SHP77 (cell line): ENCODE measurements at places on chromosomes 3 and 15.

DNA sequence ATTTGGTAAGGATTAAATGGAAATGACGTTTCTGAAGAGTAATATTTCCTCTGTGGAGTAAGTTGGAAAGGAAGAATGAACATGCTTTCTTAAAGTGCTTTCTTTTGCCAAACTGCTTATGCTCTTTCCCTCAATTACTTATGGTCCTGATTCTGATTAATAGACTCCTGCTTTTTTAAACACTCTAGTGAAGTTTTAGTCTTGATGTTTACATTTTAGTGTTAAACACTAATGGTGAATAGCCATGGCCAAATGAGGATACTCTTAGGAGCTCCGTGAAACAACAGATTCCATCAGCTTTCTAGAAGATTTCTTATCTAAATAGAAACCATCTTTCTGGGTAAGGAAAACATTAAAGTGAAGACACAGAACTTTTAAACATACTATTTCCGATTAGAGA is 117.6 kb downstream of the P3H2 start:
- no peak for DNase-seq

GRCh38 chr3:87949879-87950208 is 109.0 kb downstream of the CGGBP1 start:
- no peak for DNase-seq

DNA sequence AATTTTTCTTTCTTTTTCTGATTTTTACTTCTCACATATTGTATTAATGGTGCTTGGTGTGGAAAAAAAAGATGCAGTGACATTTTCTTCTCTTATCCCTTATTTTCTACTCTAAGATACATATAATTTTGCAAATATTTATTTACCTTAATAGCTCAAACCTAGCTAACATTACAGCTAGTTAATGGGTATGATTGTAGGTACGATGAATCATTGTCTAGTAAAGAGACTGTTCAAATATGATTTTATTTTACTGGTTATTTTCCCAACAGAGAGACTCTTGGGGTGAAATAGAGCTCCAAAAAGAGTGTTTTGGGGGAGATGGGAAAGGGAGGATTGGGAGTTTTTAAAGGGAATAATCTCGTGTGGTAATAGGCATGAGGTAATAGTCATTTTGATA is 206.0 kb downstream of the RBMS3 start:
- no peak for DNase-seq

DNA sequence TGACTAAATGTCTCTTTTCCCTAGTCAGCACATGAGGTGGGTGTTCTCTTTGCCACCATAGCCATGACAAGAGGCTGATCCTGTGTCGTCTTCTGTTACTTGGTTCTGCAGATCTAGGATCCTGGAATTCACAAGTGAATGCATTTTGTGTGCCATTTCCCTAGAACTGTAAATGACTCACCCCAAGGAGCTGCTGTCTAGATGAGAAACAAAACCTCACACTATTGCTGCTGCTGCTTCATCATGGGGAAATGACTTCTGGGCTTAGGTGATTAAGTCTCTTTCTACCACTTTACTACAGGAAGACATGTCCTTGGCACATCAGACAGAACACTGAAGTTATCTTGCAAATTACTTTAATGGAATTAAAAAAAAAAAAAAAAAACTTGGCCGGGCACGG is 54.9 kb downstream of the SLCO3A1 start:
- DNase-seq, result no peak

- no peak for DNase-seq
Observed at GRCh38 chr15:33083232-33084081, 111.1 kb downstream of the FMN1 start.

DNA sequence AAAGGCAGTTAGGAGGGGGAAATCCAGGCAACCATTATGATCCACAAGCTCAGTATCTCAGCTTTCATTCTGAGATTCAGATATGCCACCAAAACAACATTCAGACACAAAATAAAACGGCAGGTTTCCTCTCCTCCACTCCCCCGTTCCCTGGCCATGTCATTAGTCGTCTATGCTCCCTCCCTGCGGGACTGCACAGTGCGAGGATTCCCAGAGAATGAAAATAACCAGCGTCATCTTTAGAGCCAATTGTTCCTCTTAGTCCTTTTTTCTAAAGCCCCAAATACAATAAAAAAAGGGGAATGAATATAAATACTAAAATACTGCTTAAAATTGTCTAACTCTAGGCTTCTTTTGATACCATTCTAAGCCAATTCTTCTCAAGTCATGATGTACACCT is 7.8 kb upstream of the SLCO3A1 start:
- DNase-seq, result no peak

GRCh38 chr15:28917791-28918140 is 32.0 kb downstream of the APBA2 start:
- DNase-seq, result no peak

GRCh38 chr3:15319575-15319974 is 12.8 kb downstream of the SH3BP5 start:
- DNase-seq, result peak; percentile 57

- DNase-seq, result no peak
Observed at GRCh38 chr15:37289109-37289765, 188.9 kb upstream of the MEIS2 start.

GRCh38 chr3:193859195-193859594 is 266.2 kb downstream of the OPA1 start:
- DNase-seq, result no peak

DNA sequence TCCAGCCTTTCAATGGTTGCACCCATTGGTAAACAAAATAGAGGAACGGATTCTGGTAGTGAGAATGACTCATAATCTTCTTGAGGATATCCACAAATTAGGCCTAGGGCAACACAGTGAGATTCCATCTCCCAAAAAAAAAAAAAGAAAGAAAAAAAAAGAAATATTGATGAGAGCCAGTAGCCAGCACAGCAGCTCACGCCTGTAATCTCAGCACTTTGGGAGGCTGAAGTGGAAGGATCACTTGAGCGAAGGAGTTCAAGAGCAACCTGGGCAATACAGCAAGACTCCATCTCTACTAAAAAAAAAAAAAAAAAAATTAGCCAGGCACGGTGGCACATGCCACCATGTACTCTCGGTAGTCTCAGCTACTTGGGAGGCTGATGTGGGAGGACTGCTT is 51.9 kb downstream of the DENND4A start:
- no peak for DNase-seq

DNA sequence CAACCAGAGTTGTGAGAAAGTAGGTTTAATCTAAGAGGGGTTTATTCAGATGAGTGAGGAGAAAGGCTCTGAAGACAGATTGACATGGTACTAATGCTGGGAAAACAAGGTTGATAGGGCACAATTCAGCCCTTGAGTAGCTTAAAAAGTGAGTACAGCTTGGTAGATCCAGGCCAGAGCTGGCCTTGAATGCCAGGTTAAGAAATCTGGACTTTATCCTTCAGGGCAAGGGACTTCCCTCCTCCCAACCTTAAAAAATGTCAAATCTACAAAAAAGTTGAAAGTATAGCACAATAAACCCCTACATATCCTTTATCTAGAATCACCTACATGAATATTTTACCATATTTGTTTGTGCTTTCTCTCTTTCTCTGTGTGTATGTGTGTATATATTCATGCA is 7.9 kb downstream of the TM4SF18 start:
- DNase-seq, result no peak

- DNase-seq, result no peak
Observed at GRCh38 chr3:14110699-14111098, 14.0 kb downstream of the CHCHD4 start.

GRCh38 chr3:130389743-130390478 is 44.4 kb downstream of the COL6A5 start:
- DNase-seq, result no peak

DNA sequence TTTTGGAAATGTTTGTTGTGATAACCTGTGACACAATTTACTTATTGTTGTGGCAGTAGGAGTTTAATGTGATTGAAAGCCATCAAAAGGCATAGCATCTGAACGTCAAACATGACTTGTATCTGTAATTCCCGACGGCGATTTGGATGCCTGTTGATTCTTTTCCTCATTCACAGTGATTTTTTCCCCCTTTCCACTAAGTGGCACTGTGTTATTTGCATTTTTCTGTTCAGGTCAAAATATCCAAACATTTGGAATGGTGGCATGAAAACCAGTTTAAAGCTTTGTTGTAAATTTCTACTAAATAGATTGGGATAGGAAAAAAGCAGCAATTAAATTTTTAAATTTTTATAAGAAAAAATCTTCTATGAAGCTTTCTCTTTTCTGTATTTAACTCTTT is 259.9 kb upstream of the KCNH8 start:
- no peak for DNase-seq

GRCh38 chr3:125207507-125207906 is 5.0 kb downstream of the SLC12A8 start:
- DNase-seq, result no peak

DNA sequence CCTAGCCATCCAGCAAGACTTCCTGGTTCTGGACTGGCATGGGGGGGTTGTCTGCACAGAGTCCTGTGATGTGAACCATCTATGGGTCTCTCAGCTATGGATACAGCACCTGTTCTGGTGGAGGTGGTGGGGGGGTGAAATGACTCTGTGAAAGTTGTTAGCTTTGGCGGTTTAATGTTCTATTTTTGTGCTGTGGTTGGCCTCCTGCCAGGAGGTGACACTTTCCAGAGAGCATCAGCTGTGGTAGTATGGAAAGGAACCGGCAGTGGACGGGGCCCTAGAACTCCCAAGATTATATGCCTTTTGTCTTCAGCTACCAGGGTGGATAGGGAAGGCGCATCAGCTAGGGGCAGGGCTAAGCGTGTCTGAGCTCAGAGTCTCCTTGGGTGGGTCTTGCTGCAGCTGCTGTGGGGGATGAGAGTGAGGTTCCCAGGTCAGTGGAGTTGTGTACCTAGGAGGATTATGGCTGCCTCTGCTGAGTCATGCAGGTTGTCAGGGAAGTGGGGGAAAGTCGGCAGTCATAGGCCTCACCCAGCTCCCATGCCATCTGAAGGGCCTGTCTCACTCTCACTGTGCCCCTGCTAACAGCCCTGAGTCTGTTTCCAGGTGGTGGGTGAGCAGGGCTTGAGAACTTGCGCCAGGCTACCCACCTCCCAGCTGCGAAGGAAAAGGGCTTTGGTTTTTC is 7.1 kb upstream of the LARS2 start:
- DNase-seq, result peak; percentile 66

DNA sequence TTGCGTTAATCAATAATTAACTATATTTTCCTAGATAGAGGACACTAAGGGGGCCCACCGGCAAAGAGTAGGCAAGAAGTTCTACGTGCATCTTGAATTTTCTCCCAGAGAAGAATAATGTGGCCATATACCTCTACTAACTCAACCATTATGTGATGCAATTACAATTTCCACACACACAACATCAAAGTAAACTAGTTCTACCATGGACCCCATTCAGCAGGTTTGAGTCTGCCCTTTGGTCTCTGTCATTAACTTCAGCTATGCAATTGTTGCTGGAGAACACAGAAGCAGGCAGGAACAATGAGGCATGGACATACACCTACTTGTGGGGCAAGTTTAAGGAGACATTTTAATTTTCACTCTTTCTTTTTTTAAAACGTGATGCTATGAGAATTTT is 705.9 kb downstream of the PDCD6IP start:
- no peak for DNase-seq

- no peak for DNase-seq
Observed at GRCh38 chr3:185667574-185667973, 81.5 kb downstream of the SENP2 start.

DNA sequence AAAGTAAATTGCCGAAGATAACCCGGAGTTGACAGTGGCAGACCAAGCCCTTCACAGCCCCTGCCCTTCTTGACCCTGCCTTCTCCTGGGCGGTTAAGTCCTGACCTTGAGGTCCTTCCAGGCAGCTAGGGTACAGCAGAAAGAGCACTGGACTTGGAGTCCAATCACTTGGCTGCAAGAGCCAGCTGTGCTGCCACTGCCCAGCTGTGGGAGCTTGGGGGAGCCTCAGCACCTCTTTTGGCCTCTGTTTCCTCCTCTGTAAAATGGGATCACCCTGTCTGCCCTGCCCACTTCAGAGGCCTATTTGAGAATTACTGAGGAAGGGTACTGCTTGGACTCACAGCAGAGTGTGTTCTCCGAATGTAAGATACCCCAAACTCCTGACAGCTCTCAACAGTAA is 66.2 kb upstream of the SMAD6 start:
- DNase-seq, result no peak

GRCh38 chr3:11187681-11188080 is 33.4 kb downstream of the HRH1 start:
- no peak for DNase-seq

DNA sequence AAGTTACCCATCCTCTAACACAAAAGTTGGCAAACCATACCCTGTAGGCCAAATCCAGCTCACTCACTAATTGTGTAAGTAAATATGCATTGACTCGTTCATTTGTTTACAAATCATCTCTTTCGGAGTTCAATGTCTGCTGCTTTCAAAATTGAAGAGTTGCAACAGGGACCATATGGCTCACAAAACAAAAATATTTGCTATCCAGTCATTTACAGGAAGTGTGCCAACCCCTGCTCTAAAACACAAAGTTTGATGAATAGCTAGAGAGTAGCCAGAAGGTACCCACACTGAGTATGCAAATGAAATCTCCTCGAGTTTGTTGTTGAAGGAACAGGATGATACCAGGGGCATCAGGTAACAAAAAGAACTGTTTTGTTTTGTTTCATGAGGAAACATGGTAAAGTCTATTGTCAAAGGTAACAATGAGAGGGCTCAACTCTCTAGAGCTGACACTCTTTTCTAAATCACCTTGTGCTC is 236.2 kb upstream of the THBS1 start:
- DNase-seq, result no peak

GRCh38 chr3:46934498-46935167 is 41.9 kb downstream of the CCDC12 start:
- DNase-seq, result peak; percentile 29

DNA sequence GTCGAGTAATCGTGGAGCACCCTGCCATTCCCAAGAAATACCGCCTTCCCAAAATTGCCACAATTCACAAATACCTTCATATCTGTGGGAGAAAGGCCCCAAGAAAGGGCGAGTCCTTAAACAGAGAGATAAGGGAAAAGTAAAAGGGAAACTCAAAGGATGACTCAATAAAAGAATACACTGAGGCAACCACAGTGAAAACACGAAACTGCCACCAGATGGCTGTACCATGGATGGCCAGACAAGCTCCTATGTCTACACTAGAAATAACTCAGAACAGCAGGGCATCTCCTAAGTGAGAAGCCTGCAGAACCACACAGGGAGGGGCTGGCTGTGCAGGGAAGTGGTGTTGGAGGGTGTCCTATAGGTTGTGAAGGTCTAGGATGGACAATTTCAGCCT is 25.0 kb downstream of the SRGAP3 start:
- DNase-seq, result no peak

GRCh38 chr3:14127516-14128161 is 2.8 kb downstream of the TMEM43 start:
- no peak for DNase-seq
